Esophagus mucosa (tissue), 1 donor: ENCODE measurements at places on chromosomes 6 and 20. TPM values are rescaled to one million over a fixed set of nuclear protein-coding genes. Genes with fewer than 3 reads are reported as not detected.

DNA sequence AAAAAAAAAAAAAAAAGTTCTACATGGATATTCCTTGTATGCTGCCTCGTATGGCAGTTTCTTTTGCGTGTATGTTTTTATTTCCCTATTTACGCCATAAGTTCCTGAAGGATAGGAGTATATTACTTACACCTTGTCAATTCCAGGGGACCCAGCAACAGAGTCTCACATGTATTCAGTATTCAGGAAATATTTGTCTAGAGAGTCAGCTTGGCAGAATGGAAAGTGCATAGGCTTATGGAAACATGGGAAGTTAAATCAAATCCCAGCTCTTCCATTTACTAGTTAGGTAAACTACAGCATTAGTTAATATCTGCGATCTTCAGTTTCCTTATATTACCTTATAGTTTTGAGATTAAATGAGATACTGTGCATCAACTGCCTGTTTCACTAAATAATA, 51.1 kb upstream of the SLC22A16 start:
- no peak for ATAC-seq

DNA sequence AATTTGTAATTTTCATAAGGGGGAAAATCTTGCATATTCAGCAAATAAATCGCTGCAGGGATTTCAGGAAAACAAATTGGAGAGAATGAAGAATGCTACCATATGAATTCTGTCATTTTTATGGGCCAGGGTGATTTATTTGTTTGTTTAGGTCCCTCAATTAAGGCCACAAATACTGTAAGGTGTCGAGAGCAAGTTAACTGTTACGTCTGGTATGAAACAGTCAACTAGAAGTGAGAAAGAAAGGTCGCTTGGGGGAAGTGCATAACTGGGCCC, 166.9 kb upstream of the TSHZ2 start:
- ATAC-seq: no peak

The THBS2 gene
- total RNA-seq: 50.0 TPM

DNA sequence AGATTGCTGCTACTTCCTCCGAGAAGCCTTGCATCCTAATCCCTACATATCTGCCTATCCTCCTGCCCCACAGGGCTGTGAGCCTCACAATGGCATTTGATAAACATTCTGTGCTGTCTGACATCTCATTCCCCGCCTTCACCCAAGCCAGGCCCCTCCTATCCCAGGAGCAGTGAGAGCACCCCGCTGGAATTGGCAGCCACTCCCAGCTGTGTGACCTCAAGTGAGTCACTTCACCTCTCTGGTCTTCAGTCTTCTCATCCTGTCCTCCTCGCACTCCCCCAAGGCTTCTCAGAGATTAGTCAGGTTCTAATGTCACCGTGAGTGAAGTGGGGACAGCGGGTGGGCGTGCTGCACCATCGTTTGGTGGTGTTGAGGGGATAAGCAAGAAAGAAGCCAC, 81.7 kb downstream of the CDH22 start:
- no peak for ATAC-seq

- peak; percentile 82 for ATAC-seq
Observed at GRCh38 chr6:54586251-54586650, 260.3 kb upstream of the FAM83B start.

- ATAC-seq: no peak
Observed at GRCh38 chr6:119764927-119765681, 415.5 kb upstream of the MAN1A1 start.

DNA sequence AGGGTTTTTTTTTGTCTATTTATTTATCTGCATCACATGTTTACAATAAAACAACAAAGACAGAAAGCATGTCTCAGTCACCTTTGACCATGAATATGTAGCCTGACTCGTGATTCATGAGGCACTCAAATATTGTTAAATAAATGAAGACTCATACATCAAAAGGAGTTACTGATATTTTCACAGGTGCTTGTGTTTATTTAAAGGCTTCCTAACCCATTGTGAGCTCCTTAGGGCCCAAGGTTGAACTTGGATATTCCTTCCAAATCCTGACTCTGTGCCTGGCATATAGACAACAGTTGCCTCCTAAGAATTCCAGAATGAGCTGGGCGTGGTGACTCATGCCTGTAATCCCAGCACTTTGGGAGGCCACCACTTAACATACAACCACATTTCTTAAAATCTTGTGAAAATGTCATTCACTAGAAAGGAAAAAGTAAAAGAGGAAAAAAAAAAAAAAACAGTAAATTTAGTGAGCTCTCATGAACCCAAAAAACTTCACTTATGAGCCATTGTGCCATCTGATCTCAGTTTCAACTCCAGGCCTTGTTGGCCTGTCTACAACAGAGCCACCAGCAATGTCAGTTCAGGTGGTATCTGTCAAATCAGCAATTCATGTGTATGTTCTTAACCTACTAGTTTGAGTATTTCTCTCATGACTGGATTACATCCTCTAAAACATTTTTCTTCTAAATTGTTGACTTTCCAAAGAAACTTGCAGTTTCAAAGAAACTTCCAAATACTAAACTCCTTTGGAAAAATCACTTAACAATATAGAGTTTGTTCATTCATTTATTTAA, 162.7 kb upstream of the MARCKS start:
- peak; percentile 44 for ATAC-seq

DNA sequence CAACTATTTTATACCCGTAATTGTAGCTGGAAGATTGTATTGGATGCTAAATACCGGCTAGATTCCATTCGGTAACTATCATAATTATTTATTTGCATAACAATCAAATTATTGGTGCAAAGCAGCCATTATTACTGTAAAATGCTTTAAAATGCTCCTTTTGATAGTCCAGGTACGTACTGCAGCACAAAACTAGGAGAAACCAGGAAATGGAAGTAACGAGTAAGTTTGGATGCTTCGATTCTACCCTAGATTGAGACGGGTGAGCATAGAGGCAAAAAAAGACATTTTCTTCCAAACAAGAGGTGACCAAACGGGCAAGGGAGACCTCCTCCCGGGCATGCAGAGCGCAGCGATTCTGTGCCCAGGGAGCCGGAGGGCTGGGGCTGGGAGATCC, 469 bp upstream of the XRN2 start:
- ATAC-seq: no peak

DNA sequence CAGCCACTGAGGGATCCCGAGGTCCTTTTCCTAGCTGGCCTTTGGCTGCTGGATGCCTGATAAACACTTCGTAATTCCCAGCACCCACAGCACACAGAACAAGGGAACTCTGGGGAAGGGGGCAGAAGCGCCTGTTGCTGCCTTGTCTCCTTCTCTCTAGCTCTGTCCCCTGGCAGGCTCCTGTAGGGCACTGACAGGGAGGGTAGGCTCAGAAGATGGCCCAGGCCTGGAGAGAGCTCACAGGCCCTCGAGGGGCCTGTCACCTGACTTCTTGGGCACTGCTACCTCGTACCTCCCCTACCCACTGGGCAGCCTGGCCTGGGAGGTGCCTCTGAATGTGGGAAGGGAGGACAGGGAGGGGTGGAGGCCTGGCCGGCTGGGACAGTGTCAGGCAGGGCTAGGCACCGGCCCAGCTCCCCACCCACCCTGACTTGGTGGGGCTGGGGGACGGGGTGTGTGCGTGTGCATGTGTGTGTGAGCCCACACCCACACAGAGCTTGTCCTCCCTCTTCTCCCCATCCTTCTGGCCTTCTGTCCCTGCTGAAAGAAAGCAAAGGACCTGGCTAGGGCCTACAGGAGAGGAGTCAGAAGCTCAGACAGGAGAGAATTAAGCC, 18.1 kb downstream of the C6orf132 start:
- ATAC-seq: peak; percentile 7

The ABCF1 gene
- 27.1 TPM for total RNA-seq

DNA sequence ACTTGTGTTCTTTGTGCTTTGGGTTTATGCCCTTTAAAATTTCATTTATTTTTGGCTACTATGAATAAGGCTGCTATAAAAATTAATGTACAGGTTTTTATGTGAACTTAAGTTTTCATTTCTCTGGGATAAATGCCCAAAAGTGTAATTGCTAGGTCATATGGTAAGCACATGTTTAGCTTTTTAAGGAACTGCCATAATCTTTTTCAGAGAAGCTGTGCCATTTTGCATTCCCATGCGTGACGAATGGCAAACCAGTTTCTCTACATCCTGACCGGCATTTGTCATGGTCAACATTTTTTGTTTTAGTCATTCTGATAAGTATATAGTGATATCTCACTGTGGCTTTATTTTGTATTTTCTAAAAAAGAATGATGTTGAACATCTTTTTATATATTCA, 236.0 kb upstream of the SGK1 start:
- ATAC-seq: peak; percentile 38

DNA sequence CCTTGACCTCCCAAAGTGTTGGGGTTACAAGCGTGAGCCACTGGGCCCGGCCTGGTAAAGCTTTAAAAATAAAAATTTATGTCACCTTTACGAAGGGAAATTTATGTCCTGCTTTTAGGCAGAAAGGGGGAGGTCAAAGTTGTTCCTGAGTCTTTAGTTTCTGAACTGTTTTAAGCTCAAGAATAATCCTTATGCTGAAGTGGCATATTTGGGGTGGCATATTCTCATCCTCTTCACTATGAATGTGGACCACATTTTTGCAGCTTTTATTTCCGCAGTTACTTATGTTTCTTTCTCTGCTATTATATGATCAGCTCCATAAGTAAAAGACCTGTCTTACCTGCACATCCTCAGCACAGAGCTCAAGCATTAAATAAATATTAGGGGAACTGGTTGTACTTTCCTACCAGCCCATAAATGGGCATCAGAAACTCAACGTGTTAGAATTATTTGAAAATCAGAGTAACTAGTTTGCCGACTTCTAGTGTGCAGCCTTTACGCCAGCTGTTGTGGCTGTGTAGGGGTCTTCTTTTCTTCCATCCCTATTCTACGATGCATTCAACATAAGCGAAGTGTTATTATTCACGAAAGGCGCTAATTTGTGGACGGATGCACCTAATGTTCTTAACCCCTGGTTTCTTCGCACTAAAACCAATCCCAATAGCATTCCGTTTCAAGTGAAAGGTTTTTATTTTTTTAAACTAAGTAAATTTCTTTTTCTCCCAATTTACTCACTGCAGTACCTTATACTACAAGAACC, 867 bp upstream of the AKAP7 start:
- no peak for ATAC-seq

GRCh38 chr6:77136086-77136485, 327.2 kb downstream of the HTR1B start:
- no peak for ATAC-seq

DNA sequence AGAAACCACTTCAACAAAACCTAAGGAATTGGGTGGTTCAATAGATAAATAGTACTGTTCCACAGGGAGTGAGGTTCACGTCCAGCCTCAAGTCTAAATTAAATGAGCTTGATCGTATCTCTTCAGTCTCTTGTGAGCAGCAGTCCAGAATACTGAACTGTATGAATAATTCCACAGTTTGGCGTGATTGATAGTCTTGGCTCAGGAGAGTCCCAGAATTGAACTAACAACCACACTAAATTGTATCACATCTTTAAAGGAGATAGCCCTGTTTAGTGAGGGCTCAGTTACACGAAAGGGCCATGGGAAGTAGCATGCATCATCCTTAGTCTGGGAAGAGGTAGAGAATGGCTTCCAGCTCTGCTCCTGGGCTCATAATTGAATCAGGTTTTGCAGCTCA, 224.6 kb downstream of the PACRG start:
- ATAC-seq: no peak

The RIPOR2 gene
- total RNA-seq: 2.1 TPM

- peak; percentile 88 for ATAC-seq
Observed at GRCh38 chr20:17833036-17833674, 133.4 kb downstream of the BANF2 start.

- ATAC-seq: no peak
Observed at GRCh38 chr6:123587838-123588545, 48.8 kb downstream of the TRDN start.

GRCh38 chr6:130313206-130313605, 52.6 kb upstream of the TMEM200A start:
- no peak for ATAC-seq

The PSMB9 gene
- 11.7 TPM for total RNA-seq

DNA sequence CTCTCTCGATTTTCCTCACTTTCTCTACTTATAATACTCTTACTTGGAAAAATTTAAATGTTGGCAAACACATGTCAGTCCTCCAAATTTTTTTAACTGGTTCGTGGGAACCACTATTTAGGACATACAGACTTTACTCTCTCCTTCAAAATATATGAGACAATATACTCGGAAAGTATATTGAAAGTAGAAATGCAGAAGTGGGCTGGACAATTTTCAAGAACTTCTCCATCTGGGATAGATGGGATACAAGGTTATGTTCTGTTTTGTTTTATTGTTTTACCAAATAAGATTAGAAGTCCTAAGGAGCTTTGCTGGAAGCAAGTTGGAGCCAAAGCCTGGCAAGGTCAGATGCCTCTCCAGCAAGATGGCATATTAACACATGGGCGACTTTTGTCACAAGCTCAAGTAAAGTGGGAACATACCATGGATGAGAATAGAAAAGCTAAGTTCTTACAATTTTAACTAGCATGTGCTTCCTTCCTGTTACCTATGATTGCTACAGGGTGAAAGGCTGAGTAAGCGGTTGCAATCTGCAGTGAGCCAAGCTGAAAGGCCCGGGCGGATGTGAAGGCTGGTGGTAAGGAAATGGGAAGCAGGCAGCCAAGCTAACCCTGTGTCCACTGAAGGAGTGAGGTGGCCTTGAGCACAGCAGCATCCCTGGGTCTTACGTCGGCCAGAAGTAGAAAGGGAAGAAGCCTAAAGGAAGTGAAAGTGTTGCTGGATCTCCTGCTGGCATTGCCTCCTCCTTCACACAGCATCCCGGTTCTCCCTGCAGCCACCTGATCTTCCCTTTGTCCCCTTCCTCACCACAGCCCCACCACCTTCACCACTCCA, 7.1 kb downstream of the MAP3K5 start:
- peak; percentile 41 for ATAC-seq
